ENCODE measurements at places on chromosomes 12 and 14.

DNA sequence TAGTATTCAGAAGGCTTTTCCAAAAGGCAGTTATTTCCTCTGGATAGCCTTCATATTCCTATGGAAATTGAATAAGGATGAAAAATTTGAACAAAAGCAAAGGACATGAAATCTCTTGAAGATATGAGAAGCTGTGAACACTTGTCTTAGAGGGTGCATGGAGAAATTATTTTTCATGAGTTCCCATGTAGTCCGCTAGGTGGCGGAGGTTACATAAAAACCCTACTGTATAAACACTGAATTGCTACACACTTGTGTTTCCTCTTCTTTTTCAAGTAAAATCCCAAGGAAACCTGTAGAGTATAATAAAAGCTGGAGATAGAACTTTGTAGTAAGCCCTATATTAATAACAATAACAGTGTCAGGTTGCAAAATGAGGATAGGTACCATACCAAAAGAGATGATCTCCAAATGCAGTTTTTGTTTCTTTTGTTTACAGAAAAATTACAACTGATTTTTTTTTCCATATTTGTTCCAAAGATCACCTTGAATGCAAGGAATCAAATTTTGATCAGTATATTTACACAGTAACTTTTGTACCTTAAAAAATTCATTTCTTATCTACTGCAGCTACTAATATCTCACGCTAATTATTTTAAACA is 37.8 kb upstream of the OR4E1 start:
- H3K36me3 ChIP-seq = no peaks in the 10 kb centered on the region
- DNase-seq = peak; percentile 55
- H3K27me3 ChIP-seq = no peaks in the 10 kb centered on the region
- H3K27ac ChIP-seq = no peak overlapping the region
- H3K4me1 ChIP-seq = no peaks in the 10 kb centered on the region
- H3K4me3 ChIP-seq = no peak overlapping the region

DNA sequence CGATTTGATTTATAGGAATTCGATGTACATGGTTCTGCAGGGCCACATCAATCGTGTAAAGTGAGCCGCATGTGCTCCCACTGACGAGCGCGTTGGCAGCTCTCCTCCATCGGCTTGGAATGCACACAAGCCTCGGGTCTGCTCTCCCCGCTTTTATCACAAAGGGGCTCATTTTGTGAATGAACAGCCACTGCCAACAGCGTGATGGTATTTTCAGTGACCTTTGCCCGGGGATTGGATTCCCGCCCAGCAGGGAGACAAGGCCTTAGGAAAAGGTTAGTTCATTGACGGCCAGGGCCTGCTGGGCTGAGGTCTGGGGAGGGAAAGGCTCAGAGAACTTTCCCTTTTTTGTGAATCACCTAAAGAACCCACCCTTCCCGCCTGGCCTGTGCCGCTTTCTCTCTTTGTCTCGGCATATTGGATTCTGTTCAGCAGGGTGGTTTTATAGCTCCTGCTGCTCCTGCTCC is 232.1 kb downstream of the MSRB3 start:
- no peaks in the 10 kb centered on the region for H3K36me3 ChIP-seq
- H3K4me3 ChIP-seq = no peak overlapping the region
- peak; percentile 57 for DNase-seq

- H3K27ac ChIP-seq = no peak overlapping the region
- no peak overlapping the region for H3K4me3 ChIP-seq
- H3K36me3 ChIP-seq = no peaks in the 10 kb centered on the region
- DNase-seq = no peak
- H3K27me3 ChIP-seq = no peaks in the 10 kb centered on the region
Measured at GRCh38 chr14:101113108-101113612, 209.6 kb upstream of the RTL1 start.

GRCh38 chr12:63302269-63302940 is 151.4 kb upstream of the AVPR1A start:
- H3K4me3 ChIP-seq = no peak overlapping the region
- no peaks in the 10 kb centered on the region for H3K4me1 ChIP-seq
- no peak overlapping the region for H3K27ac ChIP-seq
- no peaks in the 10 kb centered on the region for H3K36me3 ChIP-seq
- DNase-seq = no peak

- no peaks in the 10 kb centered on the region for H3K36me3 ChIP-seq
- H3K27me3 ChIP-seq = no peaks in the 10 kb centered on the region
- no peak for DNase-seq
- H3K27ac ChIP-seq = no peak overlapping the region
- H3K4me1 ChIP-seq = no peaks in the 10 kb centered on the region
- H3K4me3 ChIP-seq = no peak overlapping the region
Measured at GRCh38 chr12:77113971-77114370, 48.6 kb upstream of the E2F7 start.

Data from Peyer's patch (tissue), 4 donors.